GM18507 (cell line): ENCODE measurements at places on chromosomes 7 and 10.

DNA sequence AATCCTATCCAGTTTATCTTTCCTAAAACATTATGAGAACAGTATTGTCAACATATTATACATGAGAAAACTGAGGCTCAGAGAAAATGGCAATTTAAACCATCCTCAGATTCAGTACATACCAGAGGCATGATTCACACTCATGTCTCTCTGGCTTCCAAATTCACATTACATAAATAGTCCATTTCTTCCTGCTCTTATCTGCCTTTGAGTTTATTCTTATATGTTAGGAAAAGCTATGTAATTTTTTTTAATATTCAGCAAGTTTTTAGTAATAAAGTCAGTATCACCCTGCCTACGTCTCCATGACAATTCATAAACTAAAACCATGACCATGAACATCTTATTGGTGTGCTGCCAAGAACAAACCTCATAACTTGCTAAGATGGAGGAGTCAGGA lies 1260.2 kb upstream of the SORCS1 start:
- no peak for DNase-seq

GRCh38 chr10:70683601-70683934 lies 11.3 kb downstream of the ADAMTS14 start:
- no peak for DNase-seq

- DNase-seq: no peak
These were observed 557 bp upstream of the LSM8 start for GRCh38 chr7:118183428-118183785.

DNA sequence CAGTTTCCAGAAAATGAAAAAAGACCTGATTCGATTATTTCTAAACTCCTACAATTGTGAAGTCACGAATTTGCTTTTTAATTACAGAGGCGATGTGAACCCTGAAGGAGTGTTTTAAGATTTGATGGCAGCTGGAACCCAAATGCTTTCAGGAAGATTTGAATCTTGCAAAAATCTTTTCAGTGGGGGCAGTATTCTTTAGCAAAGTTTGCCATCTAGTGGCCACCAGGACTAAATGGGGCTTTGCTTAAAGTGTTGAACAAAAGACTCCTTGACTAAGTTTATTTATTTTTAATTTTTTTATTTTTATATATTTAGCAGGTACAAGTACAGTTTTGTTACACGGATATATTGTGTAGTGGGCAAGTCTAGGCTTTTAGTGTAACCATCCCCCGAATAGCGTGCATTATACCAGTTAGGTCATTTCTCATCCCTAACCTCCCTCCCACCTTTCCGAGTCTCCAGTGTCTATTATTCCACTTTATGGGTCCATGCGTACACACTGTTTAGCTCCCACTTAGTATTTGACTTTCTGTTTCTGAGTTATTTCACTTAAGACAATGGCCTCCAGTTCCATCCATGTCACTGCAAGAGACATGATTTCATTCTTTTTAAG lies 98.8 kb downstream of the CACNB2 start:
- DNase-seq: no peak

- no peak for DNase-seq
These were observed 349.8 kb downstream of the SDK1 start for GRCh38 chr7:3650844-3651243.
